Daoy (cell line): ENCODE measurements at places on chromosomes 16 and 17. TPM values are rescaled to one million over a fixed set of nuclear protein-coding genes. Genes with fewer than 3 reads are reported as not detected.

CSF3 gene
- 0.29 TPM in 1 of 2 replicates, not detected in the other for total RNA-seq

SHBG gene
- total RNA-seq: 0.69 TPM in 1 of 2 replicates, not detected in the other

DNA sequence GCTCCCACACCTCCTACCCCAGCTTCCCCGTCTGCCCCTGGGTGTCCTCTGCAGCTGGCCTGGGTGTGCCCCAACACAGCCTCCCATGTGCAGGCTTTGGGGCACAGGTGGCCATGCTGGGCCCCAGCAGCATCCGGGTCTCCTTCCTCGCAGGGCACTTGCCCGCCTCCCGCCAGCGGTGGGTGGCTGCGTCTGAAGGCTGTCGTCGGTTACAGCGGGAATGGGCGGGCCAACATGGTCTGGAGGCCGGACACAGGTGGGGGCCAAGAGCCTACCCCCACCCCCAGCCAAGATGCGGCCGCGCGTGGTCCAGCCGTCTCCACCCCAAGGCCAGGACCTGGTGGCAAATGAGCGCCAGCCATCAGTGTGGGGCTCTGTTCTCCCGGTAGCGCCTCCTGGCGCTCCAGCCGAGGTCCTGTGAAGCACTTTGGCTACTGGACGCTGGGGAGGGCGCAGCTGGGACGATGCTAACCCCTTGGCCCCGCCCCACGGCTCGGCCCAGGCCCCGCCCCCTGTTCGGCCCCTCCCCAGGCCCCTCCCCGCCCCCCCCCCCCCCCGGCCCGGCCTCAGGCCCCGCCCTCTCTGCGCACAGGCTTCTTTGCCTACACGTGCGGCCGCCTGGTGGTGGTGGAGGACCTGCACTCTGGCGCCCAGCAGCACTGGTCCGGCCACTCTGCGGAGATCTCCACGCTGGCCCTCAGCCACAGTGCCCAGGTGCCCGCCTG, 7.3 kb upstream of the RHOT2 start:
- DNase-seq: peak; percentile 80

GRCh38 chr17:68599091-68599490, 2.1 kb downstream of the FAM20A start:
- no peak for DNase-seq

- peak; percentile 13 for DNase-seq
Measured at GRCh38 chr16:80346111-80346632, 194.6 kb upstream of the DYNLRB2 start.
